Central memory CD8-positive, alpha-beta T cell (primary cell): ENCODE measurements at places on chromosomes 1 and 21.

DNA sequence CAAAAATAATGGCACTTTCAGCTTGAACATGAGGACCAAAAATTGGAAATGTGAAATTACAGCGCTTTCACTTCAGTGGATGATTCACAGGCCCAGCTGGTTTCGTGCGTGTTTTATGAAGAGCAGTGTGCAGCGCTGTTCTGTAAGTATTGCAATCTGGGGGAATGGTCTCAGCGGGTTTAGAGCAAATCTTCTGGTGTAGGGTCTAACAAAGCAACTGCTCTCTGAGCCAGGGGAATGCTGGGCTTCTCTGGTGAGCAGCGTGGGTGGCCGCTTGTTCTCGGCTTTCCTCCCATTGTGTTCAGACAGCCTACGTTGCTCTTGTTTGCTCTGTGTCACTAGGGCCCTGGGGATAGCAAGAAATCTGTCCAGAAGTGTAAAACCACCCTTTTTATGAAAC is 42.4 kb upstream of the GADD45A start:
- DNase-seq, result no peak

DNA sequence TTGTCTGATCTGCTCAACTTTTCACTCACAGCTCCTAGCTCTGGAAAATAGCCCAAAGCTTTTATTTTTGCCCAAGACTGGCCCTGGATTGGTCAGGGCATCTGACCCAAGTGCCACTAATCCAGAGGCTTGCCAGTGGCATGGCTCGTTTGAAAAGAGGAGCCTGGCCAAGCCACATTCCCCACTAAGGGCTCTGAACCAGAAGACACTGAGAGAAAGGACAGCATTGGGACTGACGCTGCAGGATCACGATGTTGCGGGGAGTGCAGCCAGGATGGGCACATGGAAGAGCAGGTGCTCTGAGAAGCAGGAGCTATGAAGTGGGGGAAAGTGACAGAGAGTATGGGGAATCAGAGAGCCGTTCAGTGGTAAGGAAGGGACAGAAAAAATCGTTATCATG is 44.9 kb upstream of the TSPAN2 start:
- DNase-seq, result no peak

DNA sequence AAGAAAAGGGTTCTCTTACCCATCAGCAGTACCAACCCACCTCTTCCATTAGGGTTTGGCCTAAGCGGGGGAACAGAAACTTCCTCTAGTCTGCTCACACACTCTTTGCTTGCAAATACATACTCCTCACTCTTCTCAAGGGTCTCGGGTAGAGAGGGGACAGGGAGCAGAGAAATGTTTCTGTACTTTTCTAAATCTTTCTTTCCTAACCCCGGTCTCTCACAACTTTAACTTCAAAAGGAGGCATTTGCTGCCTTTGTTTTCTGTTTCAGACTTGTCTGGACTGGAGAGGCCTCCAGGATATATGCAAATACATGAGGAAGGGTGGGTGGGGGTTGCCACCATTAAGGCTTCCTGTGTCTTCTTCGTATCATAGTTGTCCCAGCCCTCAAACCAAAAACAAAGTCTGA is 10.5 kb upstream of the LAX1 start:
- DNase-seq, result no peak

DNA sequence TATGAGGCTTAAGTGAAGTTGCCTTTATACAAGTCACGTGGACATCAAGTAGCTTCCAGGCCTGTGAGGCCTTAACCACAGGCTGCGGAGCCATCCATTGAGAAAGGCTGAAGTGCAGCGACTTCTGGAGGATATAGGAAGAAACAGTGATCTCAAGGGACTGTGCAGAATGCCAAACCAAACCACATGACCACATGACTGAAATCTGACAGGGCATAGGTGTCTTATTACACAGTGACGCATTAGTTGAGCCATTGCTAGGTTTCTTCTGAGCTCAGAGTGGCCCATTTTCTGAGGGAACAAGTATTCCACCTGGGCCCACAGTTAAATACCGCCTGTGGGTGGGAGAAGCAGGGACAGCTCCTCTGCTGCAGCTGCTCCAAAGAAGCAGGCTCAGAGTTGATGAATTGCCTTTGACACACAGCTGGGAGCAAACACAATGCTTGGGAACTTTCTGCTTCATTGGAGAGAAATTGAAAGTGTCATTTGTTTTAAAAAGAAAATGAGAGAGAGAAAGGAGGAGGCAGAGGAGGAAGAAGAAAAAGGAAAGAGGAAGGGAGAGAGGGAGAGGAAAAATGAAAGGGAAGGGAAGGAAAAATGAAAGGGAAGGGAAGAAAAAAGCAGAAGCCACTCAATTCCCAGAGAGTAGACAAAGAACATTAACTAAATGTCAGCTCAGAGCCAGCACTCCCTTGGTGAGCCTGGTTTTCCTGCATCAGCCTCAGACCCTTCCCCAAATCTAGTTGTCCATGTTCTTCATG is 94.4 kb downstream of the COLGALT2 start:
- no peak for DNase-seq

GRCh38 chr1:183432548-183432875 is 14.3 kb upstream of the NMNAT2 start:
- no peak for DNase-seq

GRCh38 chr1:10308001-10308400 is 90.9 kb upstream of the PGD start:
- DNase-seq, result peak; percentile 16

GRCh38 chr1:12185036-12185917 is 18.5 kb downstream of the TNFRSF1B start:
- no peak for DNase-seq
